ENCODE measurements at places on chromosomes 1 and 21.

- no peak for DNase-seq
These were observed 7.6 kb downstream of the UBL4B start for GRCh38 chr1:110119843-110120242.

DNA sequence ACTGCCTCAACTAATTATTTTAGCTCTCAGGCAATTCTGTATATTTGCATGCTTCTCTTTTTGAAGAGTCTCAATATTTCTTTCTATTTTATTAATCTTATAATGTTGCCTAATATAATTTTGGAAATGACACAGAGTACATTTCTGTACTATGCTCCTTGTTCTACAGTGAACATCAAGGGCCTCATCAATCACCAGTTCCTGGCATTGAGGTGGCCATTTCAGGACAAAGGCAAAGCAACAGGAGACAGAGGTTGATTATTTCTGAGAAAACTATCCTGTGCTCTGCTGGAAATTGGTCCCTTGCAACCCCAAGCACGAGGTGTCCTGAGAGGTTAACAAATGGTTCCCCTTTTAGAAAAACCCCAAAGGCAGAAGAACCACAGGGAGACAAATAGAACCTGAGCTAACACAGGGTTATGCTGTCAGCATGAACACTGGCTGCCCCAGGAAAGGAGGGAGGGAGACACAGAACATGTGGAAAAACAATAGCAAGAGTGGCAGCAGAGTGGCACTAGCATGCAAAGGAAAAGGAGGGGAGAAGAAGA, 63.9 kb upstream of the VAV3 start:
- no peak for DNase-seq

DNA sequence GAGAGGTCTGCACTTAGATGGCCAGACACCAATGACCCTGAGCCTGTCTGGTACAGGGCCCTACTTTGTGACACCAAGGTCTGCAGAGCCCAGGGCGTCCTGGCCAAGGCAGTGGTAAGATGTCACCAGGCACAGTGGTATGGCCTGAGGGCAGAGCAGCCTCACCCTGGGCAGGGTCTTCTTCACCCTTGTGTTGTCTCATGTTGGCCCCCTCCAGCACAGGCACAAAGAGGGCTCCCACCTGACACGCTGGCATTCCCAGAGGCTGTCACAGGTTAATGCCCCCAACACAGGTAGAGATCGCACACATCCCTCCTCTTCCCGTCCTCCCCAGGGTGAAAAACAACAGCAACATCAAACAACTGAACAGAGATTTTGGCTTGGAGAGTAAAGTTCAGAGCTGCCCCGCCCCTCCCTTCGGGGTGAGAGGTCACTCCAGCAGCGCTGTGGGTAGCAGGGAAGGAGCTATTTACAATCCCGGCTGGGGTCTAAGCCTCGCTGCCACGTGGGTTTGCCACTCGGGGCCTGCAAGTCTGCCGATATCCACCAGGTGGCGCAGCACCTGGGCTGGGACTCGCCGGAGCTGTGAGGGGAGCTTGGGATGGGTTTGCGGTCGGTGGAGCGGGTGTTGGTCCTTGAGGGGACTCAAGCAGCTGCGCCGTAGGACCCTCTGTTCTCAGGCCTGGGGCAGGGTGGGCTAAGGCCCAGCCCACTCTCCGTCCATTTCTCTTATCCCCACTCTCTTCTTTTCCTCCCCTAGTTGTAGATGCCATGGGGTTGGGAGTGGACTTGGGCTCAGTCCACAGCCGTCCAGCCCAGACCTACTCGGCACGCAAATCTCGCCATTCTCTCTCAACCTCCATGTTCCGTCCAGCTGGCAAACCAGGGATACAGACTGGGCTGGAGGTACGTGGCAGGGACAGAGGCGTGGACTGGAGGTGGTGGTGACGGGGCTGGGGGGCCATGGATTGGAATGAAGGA, 12.7 kb downstream of the EFNA3 start:
- peak; percentile 91 for DNase-seq

- no peak for DNase-seq
These were observed 632.0 kb downstream of the SMYD3 start for GRCh38 chr1:245874942-245875580.

- DNase-seq, result no peak
These were observed 1.9 kb upstream of the YRDC start for GRCh38 chr1:37809942-37810341.

- DNase-seq, result no peak
These were observed 57.0 kb upstream of the GJB5 start for GRCh38 chr1:34697818-34698217.

Measured in HuH-7 (cell line).